Activated T-cell treated with anti-CD3 and anti-CD28 coated beads for 48 hours (primary cell): ENCODE measurements at places on chromosomes 16 and 17.

GRCh38 chr16:75085556-75085955 is 31.0 kb downstream of the LDHD start:
- DNase-seq: no peak

DNA sequence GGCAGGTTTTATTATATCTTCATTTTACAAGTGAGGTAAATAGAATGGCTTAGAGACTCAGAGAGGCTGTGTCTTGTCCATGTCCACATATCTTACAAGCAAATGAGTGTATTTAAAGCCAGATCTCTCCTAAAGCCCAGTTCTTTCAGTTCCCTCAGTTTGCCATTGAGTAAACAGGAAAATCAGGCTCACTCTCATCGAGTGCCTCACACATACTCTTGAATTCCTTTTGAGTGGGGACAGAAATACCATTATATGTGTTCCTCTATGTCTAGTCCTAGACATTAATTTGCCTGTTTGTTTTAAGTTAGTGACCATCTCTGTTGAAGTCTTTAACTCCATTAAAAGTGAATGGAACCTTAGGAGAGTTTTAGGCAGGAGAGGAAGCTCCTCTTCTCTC is 40.1 kb downstream of the BPTF start:
- no peak for DNase-seq

DNA sequence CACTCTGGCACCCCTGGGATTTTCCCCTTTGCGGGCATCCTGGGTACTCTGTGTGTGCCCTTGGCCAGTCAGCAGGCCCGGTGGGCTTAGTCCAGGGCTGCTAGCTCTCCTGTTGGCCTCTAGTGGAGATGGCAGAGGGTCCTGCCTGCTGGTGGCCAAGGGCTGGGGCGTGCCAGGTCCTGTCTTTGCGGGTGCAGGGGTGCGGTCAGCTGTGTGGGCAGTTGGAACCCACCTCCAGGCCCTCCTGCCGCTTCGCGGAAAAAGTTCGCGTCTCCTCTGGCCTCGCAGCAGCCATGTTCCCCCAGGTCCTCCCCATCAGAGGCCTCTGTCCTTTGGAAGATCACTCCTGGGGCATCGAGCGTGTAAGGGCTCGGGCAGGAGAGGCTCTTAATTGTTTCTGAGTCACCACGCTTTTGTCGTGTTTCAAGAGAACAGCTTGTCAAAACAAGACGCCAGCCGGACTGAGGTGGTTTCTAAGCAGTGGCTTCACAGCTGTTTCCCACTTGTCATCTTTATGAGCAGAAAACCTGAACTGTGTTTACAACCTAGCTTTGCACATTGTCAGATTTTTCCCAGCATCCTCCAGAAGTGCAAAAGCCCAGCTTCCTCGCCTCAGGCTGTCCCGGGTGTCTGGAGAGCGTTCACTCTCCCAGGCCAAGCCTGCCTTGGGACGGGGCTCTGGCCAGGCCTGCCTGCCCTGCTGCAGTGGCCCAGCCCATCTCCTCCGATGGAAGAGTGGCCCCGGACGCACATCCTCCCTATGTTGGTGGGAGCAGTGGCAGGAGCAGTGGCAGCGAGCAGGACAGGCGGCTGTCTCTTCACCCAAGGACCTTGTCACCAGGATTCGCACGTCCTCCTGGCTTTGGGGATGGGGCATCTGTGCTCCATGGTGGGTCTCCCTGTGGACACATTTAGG is 5.0 kb upstream of the DNASE1L2 start:
- no peak for DNase-seq

DNA sequence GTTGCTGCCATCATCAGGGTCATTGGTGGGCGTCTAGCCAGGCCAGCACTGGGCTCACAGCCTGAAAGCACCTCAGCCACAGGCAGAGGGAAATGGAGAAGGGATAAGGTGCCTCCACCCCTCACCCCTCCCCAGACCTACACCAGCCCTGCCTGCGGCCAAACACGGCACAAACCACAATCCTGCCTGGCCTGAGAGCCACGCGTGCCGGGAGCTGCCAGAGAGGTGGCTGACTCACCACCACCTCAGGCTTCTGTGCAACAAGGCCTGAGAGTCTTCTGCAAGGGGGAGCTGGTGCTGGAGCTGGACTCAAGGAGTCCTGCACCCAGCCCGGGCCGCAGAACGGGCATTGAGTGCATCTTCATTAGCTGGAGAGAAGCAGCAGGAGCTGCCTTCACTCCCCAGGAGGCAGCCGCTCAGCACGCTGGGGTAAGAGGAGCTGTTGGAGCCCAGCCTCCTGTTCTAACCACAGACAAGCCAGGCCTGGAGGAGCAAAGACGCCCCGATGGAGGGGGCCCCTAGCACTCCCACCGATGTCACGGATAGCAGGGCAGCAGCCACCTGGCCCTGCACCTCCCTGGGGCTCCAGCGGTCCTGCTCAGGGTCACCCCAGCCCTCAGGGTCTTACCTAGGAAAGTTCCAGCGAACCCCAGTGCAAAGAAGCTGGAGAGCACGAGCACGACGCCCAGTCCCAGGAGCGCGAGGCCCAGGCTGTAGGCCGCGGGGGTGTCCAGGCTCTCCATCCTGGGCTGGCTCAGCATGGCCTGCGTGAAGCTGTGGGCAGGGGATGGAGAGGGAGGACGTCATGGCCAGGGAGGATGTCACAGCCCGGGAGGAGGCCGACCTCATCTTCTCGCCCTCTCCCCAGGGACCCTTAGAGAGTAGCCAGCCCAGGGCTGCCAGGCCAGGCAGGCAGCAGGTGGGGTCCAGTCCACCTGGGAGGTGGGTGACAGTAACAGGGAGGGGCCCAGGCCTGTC is 16.0 kb upstream of the RASD1 start:
- DNase-seq: no peak

DNA sequence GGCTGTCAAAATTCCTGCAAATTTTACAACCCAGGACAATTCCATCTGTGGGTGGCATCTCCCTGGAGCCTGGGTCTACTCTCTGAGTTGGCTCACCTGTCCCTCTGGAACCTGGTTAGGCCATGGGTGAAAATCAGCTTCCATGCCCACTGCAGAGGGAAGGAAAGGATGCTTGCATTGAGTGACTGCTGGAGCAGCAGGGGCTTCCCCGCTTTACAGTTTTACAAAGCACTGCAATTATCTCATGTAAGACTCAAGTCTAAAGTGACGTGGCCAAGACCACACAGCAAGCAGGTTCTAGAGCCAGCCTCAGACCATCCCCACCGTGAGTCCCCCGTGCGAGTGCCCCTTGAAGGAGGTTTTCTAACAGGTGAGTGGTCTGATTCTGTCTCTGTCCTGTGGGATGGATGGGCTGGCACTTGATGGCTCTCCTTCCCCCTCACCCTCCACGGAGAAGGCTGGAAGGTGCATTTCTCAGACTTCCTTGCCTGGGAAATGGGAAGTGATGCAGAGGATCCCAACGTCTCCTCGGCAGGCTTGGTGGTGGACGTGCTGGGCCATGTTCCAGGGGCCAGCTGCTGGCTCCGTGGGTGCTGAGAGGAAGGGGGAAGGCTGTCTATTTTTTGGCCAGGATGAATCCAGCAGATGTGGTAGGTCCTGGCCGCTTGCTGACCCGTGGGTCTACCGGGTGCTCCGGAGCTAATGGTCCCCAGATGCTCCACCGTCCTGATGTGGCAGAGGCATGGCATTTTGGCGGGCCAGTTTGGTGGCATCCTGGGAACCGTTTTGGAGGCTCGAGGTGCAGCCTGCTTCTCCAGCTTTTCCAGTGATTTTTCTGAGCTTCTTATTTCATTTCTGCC is 26.3 kb upstream of the CBX4 start:
- DNase-seq: no peak

- DNase-seq: no peak
These were observed 8.1 kb upstream of the DCAF7 start for GRCh38 chr17:63542218-63542545.

DNA sequence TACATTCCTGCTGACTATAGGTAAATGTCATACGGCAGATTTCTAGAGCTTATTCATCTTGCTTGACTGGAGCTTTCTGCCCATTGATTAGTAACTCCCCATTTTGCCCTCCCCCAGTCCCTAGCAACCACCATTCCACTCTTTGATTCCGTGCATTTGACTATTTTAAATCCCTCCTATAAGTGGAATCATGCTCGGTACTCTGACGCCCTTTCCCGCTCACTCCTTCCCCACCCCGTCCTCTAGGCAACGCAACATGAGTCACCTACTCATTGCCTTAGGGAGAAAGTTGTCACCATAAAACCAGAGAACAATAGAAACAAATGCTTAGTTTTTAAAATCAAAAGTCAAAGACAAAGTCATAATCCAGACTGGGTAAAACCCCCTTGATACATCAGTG is 45.5 kb upstream of the RBBP6 start:
- no peak for DNase-seq

GRCh38 chr17:56549501-56549900 is 44.0 kb upstream of the NOG start:
- DNase-seq: no peak

- no peak for DNase-seq
These were observed 939.9 kb upstream of the SOX9 start for GRCh38 chr17:71180801-71181385.

GRCh38 chr16:88357317-88358022 is 25.3 kb upstream of the ZNF469 start:
- no peak for DNase-seq

GRCh38 chr17:6536566-6537065 is 19.7 kb downstream of the PITPNM3 start:
- no peak for DNase-seq

DNA sequence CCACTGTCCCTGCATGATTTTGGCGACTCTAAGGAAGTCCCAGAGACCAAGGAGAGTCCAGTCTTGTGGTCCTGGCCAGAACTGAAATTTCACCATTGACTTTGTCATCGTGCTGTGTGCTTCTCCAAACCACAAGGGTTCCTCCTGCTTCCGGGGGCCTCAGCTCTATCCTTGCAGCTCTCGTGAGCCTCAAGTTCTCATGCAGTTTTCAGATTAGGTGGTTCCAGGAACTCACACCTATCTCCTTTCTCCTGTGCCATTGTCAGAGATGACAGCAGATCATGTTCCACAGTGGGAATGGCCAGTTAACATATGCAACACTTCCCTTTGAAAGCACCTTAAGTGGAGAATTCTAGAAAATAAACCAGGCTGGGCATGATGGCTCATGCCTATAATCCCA is 97.9 kb upstream of the CRHR1 start:
- DNase-seq: no peak

- DNase-seq: no peak
These were observed 47.2 kb upstream of the ICAM2 start for GRCh38 chr17:64067657-64068056.

- DNase-seq: no peak
These were observed 1.5 kb downstream of the PIEZO1 start for GRCh38 chr16:88783391-88784073.

DNA sequence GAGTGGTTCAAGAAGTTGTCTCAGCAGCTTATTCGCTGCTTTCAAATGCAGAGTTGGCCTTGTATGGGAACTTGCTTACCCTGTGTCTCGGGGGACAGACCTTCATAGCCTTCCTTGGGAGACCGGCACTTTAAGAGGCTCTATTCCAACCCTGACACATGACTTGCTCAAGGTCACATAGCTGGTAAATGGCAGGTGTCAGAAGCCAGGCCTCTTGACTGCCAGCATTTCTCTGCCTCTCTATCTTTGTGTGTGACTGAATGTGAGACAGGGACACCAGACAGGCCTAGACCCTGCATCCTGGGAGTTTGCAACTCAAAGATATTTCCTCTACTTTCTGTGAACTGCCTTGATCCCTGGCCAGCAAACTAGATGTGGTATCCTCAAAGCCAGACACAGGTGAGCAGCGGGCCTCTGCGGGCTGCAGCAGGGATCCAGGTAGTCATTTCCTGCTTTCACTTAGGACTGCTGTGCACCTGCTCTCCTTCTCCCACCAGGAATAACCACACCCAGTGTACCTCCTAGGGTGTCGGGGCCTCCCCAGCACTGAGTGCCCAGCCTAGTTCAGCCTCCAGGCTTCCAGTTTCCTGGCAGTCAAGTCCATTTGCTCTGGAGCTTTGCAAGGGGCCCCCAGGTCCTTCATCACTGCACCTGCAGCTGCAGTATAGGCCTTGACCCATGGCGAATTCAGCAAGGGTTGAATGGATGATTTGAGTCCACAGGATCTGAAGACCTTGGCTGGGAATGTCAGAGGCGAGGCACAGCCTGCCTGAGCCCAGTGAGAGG is 116.6 kb upstream of the TNRC6C start:
- no peak for DNase-seq

DNA sequence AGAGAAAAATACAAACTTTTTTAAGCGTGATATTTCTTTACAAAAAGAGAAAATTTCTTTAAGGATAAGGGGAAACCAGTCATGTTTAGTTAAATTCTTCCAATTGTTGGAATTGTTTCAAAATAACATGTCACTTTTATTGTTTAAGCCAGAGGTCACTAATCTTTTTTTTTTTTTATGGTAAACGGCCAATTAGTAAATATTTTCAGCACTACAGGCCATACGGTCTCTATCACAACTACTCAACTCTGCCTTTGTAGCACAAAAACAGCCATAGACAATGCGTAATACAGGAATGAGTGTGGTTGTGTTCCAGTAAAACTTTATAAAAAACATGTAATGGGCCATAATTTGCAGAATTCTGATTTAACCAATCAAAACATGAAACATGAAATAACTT is 401.4 kb downstream of the GRIN2A start:
- no peak for DNase-seq

DNA sequence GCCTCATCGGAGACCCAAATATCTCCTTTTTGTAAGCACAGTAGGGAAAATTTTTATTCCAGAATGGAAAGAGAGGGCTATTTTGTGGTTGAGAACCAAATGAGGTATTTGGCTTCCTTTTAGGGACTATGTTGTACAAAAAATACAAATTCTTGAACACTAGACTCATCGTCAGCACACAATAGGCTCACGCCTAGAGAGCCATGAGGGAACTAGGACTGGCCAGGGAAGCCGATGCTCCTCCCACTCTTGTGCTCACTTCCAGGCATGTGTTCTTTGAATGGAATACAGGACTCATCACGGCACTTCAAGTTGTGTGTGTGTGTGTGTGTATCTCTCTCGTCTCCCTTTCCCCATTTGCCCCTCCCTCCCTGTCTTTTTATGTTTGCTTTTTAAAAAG is 17.8 kb upstream of the BLMH start:
- DNase-seq: no peak

- no peak for DNase-seq
These were observed 29.8 kb downstream of the STAT3 start for GRCh38 chr17:42358434-42358833.

DNA sequence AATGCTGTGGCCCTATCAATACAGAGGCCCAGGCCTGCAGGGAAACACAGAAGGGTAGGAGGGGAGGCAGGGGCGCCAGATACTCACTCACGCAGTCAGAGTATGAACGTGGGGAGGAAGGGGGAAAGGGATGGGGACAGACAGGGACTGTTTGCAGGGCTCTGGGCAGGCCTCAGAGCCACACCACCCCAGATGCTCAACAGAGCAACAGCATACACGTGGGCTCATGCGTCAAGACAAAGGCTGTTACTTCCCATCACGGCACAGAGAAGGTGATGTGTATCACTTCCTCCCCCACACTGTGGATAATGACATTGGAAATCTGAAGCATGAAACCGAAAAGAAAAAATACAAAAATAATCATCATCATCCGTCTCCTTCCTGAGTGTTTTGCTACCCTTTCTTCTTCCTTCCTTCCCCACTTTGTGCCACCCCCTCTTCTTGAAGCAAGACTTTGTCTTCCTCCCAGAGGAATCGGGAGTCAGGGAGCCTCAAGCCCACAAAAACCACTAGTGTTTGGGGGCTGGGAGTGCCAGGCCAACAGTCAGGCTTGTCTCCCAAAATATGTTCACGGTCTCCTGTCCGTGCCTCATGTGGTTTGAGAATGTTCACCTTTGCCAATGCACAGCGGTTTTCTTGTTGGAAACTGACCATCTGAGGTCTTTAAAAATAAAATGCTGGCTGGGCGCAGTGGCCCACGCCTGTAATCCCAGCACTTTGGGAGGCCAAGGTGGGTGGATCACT is 20.1 kb downstream of the SLC39A11 start:
- no peak for DNase-seq

GRCh38 chr17:34366010-34366409 is 3.0 kb upstream of the CCL1 start:
- no peak for DNase-seq
